IMR-90 (cell line): ENCODE measurements at places on chromosomes 1 and 21.

GRCh38 chr1:47645151-47645550 is 207.3 kb downstream of the FOXD2 start:
- no peak for DNase-seq
- no peaks in the 10 kb centered on the region for H3K36me3 ChIP-seq
- H3K4me1 ChIP-seq: no peaks in the 10 kb centered on the region
- H3K4me3 ChIP-seq: no peak overlapping the region

- no peak for DNase-seq
- no peaks in the 10 kb centered on the region for H3K36me3 ChIP-seq
- H3K27ac ChIP-seq: no peak overlapping the region
- peaks cover 5% of the 10 kb centered on the region; the same call in 1 of the 2 replicates for H3K4me1 ChIP-seq
- no peaks in the 10 kb centered on the region for H3K27me3 ChIP-seq
- H3K4me3 ChIP-seq: no peak overlapping the region
These were observed 455.2 kb downstream of the PLA2G4A start for GRCh38 chr1:187283984-187284383.

DNA sequence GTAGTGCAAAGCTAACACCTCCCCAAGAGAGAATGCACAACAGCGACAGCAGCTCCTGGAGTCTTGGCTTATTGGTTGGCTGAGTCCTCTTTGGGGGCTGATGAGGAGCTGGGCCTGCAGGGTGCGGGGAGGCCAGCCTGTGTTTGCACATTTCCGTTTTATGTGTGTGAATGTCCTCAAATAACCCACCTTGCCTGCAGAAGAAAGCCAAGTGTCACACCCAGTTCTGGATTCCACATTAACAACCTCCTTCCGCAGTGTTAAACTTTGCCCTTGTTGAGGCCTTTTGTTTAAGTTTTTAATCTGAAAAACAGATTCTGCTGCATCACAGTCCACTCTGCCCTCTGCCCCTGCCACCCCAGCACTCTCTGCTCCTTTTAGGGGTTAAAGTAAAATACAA is 274.5 kb downstream of the TM2D1 start:
- H3K36me3 ChIP-seq: no peaks in the 10 kb centered on the region
- no peak overlapping the region for H3K4me3 ChIP-seq
- no peak for DNase-seq
- H3K27me3 ChIP-seq: no peaks in the 10 kb centered on the region; the same call in 1 of the 2 replicates
- no peak overlapping the region for H3K27ac ChIP-seq

DNA sequence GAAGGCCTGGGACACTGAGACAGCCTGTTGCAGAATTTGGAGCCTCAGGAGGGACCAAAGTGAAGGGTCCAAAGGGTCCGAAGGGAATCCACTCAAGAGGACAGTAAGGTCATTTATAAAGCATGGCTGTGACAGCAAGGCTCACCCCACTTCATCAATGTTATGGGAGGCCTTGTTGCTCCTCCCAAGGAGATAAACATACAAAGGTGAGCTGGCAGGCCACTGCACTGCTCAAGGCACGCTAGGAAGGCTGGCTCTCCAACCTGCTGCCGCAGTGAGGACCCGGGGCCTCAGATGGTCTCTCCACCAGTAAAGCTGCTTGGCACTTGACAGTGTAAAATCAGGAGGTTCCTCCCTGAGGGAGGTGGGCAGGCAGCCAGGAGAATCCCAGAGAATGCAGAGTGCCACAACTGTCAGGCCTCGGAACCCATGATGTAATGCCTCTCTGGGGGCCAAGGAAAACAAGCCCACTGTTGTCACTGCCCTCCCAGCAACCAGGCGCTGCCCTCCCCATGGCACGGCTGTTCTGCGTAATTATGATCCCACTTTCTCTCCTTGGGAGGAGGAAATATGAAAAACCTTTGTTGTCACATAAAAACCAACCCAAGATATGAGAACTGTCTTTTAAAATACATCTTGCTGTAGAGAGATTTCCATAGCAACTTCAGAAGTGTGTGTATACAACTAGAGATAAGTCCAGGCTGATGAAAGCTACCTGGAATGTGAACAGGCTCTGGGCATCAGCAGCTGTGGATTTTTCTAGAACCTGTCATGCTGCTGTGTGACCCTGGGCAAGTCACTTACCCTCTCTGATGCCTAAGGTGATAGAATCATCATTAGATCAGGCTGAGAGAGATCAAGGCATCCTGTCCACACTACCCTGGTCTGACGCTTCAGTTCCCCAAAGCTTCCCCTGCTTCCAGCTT is 102.5 kb downstream of the KCNN3 start:
- peaks cover 4% of the 10 kb centered on the region; the same call in 1 of the 2 replicates for H3K4me1 ChIP-seq
- H3K27ac ChIP-seq: no peak overlapping the region
- peak; percentile 72 for DNase-seq
- peaks cover 53% of the 10 kb centered on the region for H3K27me3 ChIP-seq
- H3K4me3 ChIP-seq: no peak overlapping the region

- H3K36me3 ChIP-seq: no peaks in the 10 kb centered on the region
- no peak for DNase-seq
- H3K4me3 ChIP-seq: no peak overlapping the region
- H3K27ac ChIP-seq: no peak overlapping the region
- no peaks in the 10 kb centered on the region for H3K4me1 ChIP-seq
These were observed 48.6 kb downstream of the WDR4 start for GRCh38 chr21:42830456-42831455.

- peaks cover 38% of the 10 kb centered on the region for H3K4me1 ChIP-seq
- peak overlapping the region; percentile 50 for H3K27ac ChIP-seq
- H3K27me3 ChIP-seq: no peaks in the 10 kb centered on the region
- peaks cover 19% of the 10 kb centered on the region for H3K36me3 ChIP-seq
- DNase-seq: peak; percentile 71
These were observed 79.6 kb upstream of the BMP8A start for GRCh38 chr1:39411526-39412478.

GRCh38 chr1:226063224-226063976 is 884 bp downstream of the H3-3A start:
- DNase-seq: peak; percentile 28
- H3K4me3 ChIP-seq: peak overlapping the region; percentile 95
- no peaks in the 10 kb centered on the region for H3K27me3 ChIP-seq
- peaks cover 2% of the 10 kb centered on the region for H3K4me1 ChIP-seq
- H3K36me3 ChIP-seq: peaks cover 8% of the 10 kb centered on the region
- H3K27ac ChIP-seq: peak overlapping the region; percentile 97

DNA sequence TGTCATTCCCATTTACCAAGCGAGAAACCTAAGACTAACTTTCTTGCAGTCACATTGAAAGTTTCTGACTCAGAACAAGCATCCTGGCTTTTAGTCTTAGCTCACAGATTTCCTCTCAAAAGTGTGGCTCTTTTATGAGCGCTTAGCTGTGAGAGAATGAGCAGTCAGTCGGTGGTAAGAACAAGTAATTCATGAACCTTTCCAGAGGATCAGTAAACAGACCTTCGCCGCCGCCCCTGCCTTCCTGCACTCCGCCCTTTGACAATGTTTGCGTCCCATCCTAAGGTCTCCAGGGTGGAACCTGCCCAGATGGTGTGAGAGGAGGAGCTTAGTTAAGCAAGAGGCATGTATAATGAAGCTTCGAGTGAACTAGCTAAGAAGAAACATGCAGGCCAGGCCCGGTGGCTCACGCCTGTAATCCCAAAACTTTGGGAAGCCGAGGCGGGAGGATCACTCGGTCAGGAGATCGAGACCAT is 142.4 kb downstream of the GLUL start:
- no peak overlapping the region for H3K4me3 ChIP-seq
- H3K27ac ChIP-seq: no peak overlapping the region
- no peaks in the 10 kb centered on the region for H3K4me1 ChIP-seq
- DNase-seq: no peak
- no peaks in the 10 kb centered on the region for H3K36me3 ChIP-seq

GRCh38 chr1:15260418-15261154 is 13.6 kb downstream of the FHAD1 start:
- no peak overlapping the region for H3K4me3 ChIP-seq
- peaks cover 2% of the 10 kb centered on the region for H3K27me3 ChIP-seq
- H3K4me1 ChIP-seq: peaks cover 3% of the 10 kb centered on the region; the same call in 1 of the 2 replicates
- H3K27ac ChIP-seq: no peak overlapping the region
- DNase-seq: peak; percentile 61
